Stimulated activated naive CD4-positive, alpha-beta T cell treated with Interleukin-2 at 50 U/mL for 16 hours (primary cell): ENCODE measurements at places on chromosomes 12 and 14.

GRCh38 chr14:89004166-89004565 lies 179.7 kb downstream of the TTC8 start:
- DNase-seq = no peak

GRCh38 chr12:86275356-86275755 lies 19.2 kb upstream of the MGAT4C start:
- no peak for DNase-seq

GRCh38 chr12:69919495-69919894 lies 94.5 kb downstream of the MYRFL start:
- DNase-seq = no peak

DNA sequence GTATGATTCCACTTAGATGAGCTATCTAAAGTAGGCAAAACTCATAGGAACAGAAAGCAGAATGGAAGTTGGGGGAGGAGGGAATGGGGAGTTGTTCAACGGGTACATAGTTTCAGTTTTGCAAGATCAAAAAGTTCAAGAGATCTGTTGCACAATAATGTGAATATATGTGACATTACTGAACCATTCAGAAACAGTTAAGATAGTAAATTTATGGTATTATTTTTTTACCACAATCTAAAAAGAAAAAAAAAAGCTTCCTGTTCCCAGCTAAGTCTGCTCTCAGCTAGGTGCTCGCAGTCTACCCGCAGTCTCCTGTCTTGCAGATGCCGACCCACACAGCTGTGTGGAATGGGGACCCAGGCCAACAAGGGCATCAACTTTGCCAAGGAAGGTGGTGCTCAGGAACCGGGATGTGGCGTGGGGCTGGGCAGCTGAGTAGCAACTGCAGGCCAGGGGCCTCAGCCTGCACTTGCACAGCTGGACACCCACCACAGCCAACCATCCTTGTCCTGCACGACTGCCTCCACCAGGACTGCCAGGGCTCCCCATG lies 15.3 kb upstream of the ANO6 start:
- no peak for DNase-seq

GRCh38 chr12:133156125-133156690 lies 25.1 kb upstream of the ZNF268 start:
- no peak for DNase-seq

DNA sequence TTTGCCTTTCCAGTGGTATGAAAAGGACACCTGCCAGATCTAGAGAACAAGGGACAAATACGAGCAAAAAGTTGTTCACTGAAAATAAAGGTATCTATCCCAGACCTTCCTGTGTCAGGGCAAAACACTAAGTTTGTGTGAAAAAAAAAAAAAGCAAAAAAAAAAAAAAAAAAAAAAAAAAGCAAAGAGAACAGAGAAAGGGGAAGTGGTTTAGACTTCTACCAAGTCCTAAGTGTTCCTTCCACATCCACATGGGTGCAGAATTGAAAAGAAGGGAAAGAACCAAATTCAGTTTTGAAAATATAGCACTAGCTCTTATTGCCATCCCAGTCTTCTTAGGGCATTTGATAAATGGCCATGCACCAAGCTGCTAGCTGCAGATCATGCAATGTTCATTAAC lies 41.7 kb downstream of the ZCRB1 start:
- no peak for DNase-seq

DNA sequence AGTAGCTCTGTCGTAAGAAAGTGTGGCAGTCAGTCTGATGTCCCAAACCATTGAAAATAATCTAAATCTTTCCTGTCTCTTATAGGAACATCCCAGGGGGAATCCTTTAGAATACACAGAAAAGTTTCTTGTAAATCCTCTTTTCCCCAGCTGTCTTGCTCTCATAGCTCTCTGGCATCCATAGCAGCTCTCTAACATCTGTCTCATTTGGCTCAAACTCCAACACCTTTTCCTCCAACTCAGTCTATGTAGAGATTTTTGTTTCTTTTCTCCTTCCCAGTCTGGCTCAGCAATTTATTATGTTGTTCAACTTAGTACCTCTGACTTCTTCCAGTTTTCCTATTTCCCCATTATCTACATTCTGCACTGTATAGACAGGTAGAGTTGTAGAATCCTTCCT lies 84.4 kb upstream of the NEDD1 start:
- DNase-seq = no peak

GRCh38 chr12:120718055-120718454 lies 7.6 kb upstream of the ACADS start:
- DNase-seq = no peak

DNA sequence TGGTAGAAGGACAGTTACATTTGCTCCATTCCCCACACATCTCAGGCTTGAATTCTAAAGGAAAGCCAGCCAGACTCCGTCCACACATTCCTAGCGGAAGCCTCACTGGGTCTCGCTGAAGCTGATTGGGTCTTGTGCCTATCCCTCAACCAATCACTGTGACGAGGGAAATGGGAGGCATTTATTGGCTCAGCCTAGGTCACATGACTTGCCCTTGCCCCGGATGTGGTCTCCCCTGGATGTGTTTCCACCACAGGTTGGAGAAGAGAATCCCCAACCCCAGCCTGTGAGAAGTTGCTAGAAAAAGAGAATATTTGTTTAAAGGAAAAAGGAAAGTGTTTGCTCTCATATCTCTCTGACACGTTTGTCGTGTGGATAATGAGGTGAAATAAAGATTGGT lies 93.4 kb downstream of the C12orf75 start:
- no peak for DNase-seq

DNA sequence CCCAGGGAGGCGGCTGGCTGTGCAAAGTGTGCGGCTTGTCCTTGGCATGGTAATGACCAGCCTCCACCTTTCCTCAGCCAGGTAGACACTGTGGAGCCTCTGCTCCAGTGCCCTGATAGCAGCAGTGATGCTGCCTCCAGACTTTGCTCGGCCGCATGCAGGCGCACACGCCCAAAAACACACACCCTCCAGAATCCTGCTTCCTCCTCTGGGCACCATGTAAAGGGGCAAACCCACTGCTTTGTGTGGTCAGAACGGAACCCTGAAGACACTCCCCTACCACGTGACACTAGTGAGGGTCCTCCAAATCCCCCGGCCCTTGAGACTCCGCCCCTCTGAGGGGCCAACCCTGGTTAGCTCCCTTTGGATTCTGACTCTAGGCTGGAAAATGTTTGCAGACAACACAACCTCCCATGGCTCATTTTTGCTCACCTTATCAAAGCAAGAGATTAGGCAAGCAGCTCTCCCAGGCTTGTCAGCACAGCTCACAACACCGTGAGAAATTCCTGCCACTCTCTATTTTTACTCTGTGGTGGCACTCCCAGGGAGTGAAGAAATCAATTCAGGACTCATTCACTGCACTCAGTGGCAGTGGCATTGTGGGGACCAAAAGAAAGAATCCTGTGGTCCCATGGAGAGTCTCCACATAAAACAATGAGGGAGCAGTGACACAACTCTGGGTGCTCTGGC lies 4.5 kb downstream of the KRT77 start:
- DNase-seq = no peak

- DNase-seq = no peak
Measured at GRCh38 chr12:25502596-25502995, 50.5 kb downstream of the LMNTD1 start.

DNA sequence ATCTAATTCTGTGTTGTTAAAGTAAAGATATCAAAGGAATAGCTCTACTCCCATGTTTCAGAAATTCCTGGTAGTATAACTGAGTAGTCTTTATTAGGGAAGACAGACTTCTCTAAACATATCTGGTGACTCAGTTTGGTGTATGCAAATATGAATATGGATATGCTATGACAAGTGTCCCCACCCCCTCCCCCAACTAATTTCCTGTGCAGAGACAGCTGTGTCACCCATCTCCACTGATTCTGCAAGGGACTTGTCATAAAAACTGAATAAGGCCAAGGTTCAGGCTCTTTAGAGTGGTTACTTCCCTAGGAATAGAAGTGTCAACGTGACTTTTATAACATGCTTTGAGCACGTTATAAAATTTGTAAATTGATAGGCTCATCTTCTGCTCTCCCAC lies 429.1 kb downstream of the DAD1 start:
- no peak for DNase-seq
